ENCODE measurements at places on chromosomes 12 and 14.

DNA sequence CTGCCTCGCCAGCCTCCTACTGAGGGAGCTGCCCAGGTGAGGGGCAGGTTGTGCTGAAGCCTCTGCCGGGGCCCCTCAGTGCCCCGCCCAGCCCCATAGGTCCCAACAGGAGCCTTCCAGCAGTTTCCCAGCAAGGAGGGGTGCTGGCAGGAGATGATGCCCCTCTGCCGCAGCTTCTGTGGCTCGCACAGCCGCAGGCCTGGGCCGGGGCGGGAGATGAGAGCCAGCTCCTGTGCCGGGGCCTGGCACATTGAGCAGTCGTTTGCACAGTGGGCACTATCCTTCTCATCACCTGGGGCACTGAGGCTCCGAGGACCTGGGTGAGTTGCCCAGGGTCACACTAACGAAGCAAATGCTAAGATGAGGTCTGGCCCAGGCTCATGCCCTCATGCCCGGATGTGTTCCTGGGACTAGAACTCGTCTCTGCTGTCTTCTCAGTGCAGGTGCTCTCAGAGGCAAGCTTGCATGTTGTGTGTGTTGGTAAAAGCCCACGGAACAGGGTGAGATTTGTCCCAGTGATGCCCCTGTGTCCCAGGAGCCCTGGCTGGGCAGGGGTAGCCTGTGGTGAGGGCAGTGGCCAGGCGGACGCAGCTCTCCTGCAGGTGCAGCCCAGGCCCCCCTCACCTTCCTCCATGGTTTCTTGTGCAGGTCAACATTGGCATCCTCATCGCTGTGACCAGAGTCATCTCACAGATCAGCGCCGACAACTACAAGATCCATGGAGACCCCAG is 177.5 kb downstream of the ADGRD1 start:
- no peak for DNase-seq

- no peak for DNase-seq
Observed at GRCh38 chr12:54356228-54356627, 8.1 kb downstream of the GPR84 start.

- DNase-seq = peak; percentile 51
Observed at GRCh38 chr14:63986789-63987533, 134.2 kb downstream of the SYNE2 start.

DNA sequence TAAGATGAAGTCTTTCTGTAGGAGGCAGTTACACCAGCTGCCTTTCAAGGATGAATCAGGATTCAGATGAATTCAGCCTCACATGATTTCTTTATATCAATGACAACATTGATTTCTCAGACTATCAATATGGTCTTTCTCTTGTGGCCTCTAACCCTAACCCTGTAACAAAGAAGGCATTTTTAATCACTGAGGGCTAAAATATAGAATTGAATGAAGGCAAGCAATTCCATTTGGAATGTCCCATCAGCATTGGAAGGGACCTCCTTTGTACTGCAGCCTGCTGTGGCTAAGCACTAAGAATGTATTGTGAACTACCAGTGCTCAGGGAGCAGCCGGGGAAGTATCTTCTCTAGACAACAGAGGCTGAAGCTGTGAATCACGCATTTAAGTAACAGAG is 90.6 kb upstream of the FRMD6 start:
- no peak for DNase-seq

DNA sequence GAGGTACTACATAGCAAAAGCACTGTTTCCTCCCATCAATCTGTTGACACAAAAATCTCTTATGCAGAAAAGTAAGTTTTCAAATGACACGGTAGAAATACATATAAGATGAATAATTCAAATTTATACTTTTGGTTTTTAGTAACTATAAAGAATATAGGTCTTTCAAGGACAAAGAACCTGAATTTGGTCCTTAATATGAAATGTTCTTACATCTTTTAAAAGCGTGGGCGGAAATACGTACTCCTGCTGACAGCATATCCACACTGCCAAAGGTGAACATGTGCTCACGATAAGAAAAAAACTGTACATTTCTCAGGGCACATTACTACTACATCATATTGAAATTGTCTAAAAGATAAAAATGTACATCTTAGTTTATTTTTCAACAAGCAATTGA is 127.6 kb downstream of the FOXN3 start:
- DNase-seq = no peak

GRCh38 chr14:46653031-46653755 is 1.6 kb upstream of the RPL10L start:
- no peak for DNase-seq

- no peak for DNase-seq
Observed at GRCh38 chr12:113103756-113104450, 31.7 kb downstream of the RASAL1 start.

DNA sequence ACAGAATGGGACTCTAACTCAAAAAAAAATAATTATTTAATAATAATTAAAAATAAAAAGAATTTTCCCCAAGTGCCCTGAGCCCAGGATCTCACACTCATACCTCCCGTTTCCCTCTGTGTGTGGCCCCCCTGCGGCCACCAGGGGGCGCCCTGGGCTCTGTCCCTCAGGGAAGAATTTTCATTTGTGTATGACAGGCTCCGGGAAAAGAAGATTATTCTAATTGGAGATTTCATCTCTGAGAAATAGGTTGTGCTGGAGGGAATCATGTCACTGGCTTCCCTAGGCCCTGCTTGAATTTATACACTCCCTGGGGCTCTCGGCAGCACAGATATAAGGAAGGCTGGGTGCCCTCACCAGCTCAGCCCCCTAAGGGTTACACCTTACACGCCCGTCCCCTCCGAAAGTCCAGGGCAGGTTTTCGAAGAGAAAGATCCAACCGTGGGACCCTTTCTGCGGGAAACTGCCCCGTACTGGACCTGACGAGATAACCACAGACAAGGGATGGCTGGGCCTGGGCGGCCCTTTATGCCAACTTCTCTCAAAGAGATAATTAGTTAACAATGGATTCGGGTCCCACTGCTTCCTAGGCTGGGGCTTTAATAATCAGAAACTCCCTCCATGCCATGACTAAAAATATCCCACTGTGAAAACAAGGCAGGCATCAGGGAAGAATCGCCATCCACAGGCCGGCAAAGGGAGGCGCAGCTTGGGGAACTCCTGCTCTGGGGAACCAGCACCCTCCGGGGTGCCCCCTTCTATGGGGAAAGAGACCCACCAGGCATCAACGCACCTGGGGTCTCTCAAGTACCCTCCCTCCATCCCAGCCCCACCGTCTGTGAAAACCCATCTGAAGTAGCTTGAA is 80.7 kb downstream of the KDM2B start:
- DNase-seq = peak; percentile 69

GRCh38 chr12:47812797-47813510 is 6.7 kb downstream of the HDAC7 start:
- DNase-seq = peak; percentile 95

DNA sequence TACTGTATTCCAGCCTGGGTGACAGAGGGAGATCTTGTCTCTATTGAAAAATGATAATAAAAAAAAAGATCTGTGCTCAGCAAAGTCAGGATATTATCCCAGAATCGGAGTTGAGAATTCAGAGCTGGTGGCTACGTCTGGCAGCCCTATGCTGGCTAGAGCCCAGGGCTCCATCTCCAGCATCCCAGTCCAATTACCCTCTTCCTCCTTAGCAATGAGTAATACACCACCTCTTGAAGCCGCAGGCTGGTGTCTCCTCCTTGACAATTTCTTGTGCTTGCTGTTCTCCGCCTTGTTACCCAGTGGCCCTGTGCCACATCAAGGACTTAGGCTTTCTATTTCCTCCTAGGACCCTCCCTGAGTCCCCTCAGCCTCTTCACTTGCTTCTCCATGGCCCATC is 38.4 kb upstream of the DDX11 start:
- DNase-seq = no peak

DNA sequence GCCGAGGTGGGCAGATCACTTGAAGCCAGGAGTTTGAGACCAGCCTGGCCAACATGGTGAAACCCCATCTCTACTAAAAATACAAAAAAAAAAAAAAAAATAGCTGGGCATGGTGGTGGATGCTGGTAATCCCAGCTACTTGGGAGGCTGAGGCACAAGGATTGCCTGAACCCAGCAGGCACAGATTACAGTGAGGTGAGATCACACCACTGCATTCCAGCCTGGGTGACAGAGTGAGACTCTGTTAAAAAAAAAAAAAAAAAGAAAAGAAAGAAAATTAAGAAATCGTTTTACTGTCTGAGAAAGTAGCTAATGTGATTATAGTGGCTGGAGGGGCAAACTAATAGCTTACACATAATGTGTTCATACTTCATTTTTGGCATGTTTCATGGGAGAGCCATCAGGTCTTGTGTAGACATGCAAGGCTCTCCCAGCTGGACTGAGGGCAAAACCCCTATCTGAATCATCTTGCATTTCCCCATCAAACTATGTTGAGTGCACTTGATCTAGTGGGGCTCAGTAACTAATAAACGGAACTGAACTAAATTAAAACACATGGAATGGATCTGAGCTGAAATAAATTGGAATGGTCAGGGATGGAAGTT is 16.2 kb downstream of the KIF21A start:
- DNase-seq = peak; percentile 29

Data from EH (cell line).